ENCODE measurements at places on chromosomes 6 and 20.

GRCh38 chr6:73691512-73691911, 4.5 kb upstream of the CD109 start:
- no peak for DNase-seq

DNA sequence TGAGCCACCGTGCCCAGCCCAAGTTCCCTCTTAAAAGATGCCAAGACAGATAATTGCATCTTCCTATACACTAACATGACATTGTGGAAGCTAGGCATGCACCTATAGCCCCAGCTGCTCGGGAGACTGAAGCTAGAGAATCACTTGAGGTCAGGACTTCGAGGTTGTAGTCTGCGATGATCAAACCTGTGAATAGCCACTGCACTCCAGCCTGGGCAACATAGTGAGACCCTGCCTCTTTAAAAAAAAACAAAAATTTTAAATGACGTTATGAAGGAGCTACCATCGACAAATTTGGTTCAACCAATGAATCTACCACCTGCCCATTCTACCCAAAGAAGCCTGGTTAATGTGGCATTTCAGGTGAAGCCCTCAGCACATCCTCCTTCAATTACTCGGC, 80.7 kb downstream of the TBC1D7 start:
- no peak for DNase-seq

GRCh38 chr6:64034910-64035655, 399.5 kb downstream of the PHF3 start:
- no peak for DNase-seq

DNA sequence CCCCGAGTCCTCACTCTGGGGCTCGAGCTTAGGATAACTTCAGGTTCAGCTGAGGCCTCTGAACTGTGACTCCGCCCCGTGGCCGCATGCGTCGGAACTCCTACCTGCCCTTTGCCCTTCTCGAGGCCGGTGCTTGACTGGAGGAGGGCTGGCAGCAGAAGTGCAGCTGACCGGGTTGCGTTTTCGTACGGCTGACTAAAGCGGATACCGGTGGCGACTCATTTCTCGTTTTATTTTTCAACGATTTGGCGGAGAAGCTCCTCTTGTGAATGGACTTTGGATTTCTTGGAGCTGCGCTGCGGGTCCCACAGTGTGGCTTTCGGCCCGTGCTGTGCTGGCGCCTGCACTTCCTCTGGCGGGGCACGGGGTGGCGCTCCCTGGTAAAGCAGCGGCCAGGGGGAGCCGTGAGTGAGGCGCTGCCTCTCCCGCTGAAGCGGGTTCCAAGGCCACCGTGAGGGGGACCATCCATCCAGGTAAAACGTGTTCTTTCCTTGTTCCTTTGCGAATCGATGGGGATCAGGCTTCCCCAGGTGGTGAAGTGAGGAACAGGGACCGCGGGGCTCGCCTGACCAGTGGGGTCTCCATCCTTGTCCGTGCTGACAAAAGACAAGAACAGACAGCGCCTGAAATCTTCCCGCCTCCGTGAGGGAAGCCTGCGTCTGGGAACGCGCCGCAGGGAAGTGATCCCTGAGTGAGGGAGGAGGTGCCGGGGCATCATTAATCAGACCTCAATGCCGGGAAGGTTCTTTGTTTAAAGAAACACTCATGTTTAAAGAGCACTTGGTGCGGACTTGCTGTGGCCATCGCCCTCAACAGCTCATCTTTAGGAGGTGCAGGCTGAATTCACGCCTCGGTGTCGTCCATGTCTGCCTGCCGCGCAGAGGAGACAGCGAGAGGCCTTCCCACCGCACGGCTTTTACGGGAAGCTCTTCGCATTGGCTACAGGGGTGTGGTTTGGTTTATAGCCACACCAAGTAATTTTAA, 38.8 kb downstream of the ERMARD start:
- DNase-seq = peak; percentile 84

- no peak for DNase-seq
These were observed 41.9 kb upstream of the TMEM170B start for GRCh38 chr6:11495565-11496145.

GRCh38 chr6:1854296-1854695, 244.6 kb downstream of the FOXC1 start:
- DNase-seq = no peak

DNA sequence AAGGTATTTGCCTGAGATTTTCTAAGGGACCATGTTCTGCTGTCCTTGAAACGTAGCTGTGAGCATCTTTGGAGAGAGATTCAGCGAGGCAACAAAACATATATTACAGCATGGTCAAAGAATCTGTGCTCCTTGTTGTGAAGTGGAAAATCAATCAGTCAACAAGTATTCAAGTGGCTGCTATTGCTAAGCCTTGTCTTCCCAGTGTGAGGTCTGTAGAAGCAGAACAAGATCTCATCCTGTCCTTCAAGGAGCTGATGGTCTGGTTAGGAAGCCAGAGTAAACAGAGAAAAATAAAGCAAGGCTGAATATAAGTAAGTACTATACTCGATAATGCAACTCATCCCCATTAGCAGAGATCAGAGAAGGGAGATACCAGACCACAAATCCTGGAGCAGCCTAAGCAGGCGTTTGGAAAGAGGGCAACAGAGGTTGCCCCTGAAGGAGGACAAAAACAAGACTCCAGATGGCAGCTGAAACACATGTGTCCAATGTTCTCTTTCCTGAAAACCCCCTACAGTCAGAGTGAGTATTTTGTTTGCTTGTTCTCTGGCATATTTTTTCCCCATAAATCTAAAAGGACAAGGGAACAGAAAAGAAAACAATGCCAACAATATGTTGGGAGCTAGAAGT, 392.0 kb downstream of the SYNE1 start:
- no peak for DNase-seq

DNA sequence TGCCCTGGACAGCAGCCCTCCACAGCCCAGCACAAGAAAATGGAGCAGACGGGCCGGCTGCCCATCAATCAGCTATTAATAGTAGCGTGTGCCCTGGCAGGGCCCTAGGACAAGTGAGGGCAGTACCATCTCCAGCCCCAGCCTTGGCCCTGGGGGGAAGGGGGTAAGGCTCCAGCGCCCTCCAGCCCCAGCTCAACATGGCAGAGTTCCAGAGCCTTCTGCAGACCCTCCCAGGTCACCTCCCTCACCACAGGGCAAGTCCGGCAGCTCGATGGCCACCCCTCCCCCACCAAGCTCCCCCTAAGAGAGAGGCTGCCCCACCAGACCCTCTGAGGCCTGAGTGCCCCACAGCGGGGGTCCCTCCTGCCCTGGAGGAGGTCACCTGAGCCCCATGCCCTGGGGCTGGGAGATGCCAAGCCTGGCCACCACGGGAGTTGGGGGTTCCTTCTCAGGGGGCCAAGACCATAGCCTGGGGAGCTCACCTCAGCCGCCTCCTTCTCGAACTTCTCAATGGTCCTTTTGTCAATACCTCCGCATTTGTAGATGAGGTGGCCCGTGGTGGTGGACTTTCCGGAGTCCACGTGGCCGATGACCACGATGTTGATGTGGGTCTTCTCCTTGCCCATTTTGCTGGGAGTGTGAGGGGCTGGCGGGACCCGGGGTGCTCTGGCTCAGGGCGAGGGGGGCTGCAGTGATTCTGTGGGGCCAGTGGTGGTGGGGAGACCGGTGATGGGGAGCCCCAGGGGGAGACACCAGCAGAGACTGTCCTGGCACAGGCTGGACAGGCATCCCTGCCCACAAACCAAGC, 1.5 kb downstream of the EEF1A2 start:
- DNase-seq = no peak

GRCh38 chr6:137738931-137739504, 128.0 kb upstream of the TNFAIP3 start:
- no peak for DNase-seq

DNA sequence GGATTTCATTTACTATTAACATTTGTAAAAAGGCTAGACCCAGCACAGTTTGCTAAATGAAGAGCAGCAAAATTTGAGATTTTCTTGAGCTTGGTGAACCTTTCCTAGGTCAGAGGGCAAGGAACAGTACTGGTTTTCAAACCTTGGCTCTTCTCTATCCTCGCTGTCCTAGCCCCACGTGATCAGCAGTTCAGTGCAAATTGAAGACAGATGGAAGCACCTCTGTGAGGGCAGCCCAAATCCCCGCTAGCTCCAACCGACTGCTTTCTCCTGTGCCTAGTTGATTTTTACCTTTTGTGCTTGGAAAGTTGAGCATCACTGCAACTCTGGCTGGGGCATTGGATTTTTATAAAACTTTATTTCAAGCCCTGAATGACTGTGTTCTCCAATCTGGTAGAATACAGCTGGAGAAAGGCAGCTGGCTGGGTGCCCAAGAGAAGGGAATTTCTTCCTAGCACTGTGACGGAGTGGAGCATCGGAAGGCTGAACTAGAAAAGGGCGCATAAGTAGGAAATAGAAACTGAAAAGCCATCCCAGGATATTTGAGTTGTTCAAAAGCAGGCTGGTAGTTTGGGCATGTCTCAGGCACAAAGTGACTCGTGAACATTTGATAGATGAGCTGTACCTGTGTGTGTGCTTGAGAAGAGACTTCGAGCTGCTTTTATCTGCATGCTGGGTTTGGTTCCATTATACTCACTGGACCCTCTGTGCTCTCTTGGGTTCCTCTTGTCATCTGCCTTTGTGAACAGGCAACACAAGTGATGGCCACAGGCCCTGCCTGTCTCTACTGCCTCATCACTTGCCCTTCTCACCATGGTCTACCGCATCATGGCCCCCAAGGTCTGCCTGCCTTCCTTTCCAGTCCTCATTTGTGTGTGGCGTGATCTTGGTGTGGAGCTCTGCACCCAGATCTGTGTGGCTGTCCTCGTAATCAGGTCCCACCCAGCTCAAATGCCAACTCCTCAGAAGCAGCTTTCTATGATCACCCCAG, 2.3 kb downstream of the RNF114 start:
- no peak for DNase-seq

DNA sequence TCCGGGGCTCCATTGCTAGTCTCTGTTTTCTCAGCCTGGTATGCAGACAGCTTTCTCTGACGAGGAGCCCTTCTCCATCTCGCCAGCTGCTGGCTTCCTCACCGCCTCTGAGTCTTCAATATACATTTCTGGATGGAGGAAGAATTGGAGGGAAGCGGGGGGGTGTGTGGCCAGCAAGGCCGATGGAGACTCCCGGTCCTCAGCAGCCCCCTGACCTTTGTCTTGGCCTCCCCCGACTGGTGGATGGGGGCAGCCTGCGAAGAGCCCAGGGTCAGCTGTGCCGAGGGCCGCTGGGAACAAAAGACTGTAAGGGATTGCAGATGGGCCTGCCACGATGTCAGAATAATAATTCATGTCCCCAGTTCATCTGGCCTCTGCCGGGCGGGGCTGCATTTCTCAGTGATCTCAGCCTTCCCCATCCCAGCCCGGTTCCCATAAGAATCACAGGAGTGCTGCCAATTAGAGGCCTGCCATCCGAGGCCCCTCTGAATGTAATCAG, 54.3 kb upstream of the STX16 start:
- DNase-seq = no peak

GRCh38 chr20:43727980-43728590, 1.3 kb upstream of the GTSF1L start:
- DNase-seq = no peak

GRCh38 chr6:163572612-163573011, 158.1 kb downstream of the QKI start:
- no peak for DNase-seq

GRCh38 chr6:157302736-157303135, 20.6 kb downstream of the TMEM242 start:
- DNase-seq = no peak

GRCh38 chr6:126039284-126039683, 52.9 kb downstream of the TRMT11 start:
- no peak for DNase-seq

DNA sequence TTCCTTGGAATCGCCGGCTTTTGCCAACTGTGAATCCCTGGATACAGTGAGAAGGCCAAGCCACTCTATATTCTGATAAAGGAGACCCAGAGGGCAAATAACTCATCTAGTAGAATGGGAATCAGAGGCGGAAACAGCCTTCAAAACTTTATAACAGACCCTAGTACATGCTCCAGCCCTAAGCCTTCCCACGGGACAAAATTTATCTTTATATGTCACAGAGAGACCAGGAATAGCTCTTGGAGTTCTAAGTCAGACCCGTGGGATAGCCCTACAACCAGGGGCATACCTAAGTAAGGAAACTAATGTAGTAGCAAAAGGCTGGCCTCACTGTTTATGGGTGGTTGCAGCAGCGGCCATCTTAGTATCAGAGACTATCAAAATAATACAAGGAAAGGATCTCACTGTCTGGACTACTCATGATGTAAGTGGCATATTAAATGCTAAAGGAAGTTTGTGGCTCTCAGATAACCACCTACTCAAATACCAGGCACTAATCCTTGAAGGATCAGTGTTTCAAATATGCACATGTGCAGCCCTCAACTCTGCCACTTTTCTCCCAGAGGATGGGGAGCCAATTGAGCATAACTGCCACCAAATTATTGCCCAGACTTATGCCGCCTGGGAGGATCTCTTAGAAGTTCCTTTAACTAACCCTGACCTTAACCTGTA, 29.5 kb downstream of the CEP85L start:
- DNase-seq = no peak

DNA sequence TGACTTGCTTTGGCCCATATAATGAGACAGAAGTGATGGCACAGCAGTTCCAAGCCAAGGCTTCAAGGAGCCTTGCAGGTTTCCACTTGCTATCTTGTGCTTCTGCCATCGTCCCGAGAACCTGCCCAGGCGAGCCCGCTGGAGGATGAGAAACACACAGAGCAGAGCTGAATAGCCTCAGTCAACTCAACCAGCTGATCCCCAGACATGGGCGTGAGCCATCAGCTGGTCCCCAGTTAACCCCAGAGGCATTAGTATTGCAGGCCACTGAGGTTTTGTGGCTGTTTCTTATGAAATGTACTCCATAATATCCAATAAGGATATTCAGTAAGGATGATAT, 81.7 kb upstream of the SHLD1 start:
- no peak for DNase-seq

GRCh38 chr6:37323580-37323979, 30.2 kb upstream of the RNF8 start:
- peak; percentile 52 for DNase-seq

DNA sequence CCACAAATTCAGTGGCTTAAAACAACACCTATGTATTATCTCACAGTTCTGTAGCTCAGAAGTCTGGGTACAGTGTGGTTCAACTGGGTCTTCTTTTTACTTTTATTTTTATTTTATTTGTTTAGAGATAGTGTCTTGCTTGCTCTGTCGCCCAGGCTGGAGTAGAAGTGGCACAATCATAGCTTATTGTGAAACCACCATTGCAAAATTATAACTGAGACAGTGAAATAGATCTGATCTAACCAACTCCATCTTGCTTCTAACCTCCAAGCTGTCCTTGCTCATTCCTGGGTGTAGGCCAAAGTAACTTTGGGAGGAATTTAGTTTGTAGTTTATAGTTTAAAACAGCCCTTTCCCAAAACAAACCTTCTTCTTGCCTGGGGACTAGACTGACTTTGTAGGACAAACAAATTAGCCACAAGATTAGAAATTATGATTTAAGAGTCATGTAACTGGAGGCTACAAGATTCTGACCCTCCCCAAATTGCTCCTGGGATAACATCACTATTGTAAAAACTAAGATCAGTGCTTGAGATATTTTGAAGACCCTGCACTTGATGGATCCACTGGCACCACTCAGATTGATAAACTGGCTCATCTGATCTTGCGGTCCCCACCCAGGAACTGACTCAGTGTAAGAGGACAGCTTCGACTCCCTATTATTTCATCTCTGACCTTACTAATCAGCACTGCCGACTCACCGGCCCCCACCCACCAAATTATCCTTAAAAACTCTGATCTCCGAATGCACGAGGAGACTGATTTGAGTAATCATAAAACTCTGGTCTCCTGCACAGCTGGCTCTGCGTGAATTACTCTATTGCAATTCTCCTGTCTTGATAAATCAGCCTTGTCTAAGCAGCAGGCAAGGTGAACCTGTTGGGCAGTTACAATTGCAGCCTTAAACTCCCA, 193.4 kb upstream of the CDYL start:
- no peak for DNase-seq

- no peak for DNase-seq
These were observed 318.2 kb upstream of the POU3F2 start for GRCh38 chr6:98516206-98516605.

GRCh38 chr6:122998403-122998975, 2.5 kb downstream of the CLVS2 start:
- no peak for DNase-seq
